ENCODE measurements at places on chromosomes 3 and 15.

DNA sequence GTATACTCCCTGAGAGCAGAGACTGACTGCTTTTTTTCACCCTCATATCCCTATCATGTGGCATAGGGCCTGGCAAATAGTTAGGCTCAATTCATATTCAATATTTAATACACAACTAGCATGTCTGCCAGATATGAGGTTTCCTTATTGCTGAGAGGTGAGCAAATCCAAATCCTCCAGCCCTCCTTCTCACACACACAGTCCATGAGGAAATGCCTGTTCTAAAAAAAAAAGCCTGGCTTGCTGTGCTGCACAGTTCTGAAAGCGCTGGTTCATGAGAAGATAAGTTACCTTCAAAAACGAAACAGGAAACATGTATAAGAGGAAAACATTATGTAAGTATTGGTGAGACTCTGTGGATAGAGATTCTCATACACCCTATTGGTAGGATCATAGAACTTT lies 15.5 kb upstream of the ACAP2 start:
- peak; percentile 40 for DNase-seq

GRCh38 chr3:42035816-42036482 lies 55.2 kb upstream of the TRAK1 start:
- DNase-seq: no peak

DNA sequence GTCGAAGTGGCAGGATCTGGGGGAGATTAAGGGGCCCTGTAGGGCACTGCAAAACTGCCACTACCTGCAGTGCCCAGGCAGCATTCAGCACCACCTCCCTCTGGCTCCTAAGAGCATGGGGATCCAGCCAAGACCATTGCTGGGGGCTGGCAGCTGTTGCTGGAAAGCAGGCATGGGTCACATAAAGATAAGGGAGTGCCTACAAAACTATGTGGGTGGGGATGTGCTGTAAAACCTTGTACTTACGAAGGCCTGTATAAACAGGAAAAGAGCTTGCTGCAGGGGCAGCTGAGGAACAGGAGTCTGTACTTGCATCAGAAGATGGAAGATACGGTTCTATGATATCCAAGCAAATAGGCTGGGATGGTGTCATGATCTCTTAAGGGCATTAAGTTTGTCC lies 27.1 kb downstream of the IL20RB start:
- DNase-seq: no peak

GRCh38 chr3:188000361-188000861 lies 153.5 kb upstream of the LPP start:
- peak; percentile 32 for DNase-seq

DNA sequence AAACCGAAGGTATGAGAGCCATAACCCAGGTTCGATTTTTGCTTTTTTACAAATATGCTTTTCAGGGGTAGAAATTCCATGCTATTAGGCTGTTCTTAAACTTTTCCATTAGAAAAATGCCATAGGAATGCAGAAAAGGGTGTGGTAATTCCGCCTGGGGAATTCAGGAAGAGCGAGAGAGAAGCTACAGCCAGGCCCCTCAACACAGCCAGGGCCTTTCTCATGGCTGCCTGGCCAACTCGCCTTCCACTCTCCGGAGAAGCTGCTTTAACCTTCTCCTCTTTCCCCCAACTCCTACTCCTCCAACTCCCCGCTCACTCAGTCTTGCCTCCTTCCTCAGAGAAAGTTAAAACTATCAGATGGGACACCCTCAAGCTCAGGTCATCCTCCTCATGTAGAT lies 9.1 kb upstream of the TICRR start:
- DNase-seq: no peak

- no peak for DNase-seq
Measured at GRCh38 chr15:69217381-69217780, 56.9 kb downstream of the GLCE start.

DNA sequence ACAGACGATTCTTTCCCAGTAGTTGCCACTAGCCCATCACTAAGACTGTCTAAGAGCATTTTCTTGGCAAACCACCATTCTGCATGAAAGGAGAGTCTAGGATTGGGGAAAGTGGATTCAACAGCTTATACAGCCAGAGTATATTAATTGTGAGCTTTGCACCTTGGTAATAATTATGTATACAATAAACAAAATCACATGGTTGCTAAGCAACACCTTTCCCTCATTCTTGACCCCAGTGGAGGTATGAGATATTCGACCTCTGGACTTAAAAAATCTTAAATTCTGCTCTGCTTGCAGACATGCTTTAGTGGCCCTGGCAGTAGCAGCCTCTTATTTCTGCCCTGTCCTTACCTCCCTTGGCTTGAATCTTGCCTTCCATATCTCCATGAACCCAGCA lies 73.1 kb downstream of the PPP2R3A start:
- DNase-seq: no peak

DNA sequence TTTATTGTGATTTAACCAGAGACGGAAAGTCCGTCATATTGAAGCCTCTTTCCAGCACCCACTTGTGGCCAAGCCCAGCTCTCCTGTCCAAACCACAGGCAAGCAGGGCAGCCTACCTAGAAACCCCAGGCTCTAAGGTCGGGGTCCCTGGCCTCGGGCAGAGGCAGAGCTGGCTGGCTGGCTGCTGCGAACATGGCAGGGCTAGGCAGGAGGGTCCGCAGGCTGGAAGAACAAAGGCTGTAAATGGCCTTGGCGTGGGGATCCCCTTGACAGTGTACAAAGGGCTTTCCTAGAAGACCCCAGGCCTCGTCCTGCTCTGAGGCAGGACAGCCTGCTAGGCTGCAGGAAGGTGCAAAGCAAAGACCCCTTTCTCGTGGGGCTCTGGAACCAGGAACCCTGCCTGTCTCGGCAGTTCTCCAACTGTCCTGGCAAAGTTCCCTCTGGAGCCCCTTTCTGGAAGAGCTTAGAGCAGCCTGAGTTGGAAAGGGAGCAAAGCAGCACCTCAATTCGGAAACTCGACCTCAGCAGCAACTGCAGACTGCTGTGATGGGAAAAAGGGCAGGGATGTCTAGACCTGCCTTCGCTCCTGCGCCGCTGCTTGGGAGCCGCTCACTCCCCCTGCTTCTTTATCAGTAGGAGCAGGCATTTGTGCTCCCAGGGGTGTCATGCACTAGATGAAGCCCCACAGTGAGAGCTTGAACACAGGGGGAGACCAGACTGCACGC lies 8.5 kb downstream of the CALML4 start:
- no peak for DNase-seq

DNA sequence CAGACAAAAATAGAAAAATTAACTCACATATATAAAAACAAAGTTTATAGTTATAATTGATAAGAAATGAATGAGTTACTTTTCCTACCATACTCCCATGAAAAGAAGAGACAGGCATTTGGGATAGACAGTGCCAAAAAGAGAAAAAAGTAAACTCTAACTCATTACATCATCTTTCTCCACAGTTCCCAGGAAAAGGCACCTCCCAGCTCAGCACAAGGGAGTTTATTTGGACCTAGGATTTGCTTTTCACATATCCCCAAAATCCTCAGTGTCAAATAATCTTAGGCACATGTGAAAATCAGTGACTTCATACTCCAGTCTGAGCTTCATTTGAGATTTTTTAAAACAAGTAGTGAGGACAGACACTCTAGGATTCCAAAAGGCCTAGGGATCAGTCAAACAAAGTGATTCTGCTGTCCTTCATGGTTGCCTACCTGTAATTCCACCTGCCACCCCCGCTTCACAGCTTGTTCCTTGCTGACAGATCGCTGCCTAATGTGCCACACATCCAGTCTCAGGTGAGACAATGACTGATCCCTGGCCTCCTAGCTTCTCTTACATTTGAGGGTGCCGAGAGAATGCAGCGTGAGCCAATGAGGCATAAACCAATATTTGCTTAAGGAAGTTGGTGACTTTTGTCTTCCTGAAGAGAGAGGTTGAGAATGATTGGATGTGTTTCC lies 573.7 kb downstream of the TBL1XR1 start:
- no peak for DNase-seq

DNA sequence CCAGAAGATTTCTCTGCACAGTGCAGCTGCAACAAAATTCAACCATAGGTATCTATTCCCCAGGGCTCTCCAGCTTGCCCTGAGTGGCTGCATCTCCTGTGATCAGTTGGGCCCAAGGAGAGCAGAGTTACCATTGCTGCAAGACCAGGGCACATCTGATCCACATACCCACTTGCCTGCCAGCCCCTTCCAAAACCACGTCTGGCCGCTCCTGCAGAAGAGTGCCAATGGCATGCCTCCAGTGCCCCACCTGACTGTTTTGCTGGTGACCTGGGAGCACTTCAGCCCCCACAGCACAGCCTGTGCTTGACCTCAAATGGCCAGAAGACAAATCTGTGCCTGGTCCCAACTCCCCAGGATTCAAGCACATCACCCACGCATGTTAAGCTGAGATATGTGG lies 526.1 kb upstream of the GBE1 start:
- no peak for DNase-seq

DNA sequence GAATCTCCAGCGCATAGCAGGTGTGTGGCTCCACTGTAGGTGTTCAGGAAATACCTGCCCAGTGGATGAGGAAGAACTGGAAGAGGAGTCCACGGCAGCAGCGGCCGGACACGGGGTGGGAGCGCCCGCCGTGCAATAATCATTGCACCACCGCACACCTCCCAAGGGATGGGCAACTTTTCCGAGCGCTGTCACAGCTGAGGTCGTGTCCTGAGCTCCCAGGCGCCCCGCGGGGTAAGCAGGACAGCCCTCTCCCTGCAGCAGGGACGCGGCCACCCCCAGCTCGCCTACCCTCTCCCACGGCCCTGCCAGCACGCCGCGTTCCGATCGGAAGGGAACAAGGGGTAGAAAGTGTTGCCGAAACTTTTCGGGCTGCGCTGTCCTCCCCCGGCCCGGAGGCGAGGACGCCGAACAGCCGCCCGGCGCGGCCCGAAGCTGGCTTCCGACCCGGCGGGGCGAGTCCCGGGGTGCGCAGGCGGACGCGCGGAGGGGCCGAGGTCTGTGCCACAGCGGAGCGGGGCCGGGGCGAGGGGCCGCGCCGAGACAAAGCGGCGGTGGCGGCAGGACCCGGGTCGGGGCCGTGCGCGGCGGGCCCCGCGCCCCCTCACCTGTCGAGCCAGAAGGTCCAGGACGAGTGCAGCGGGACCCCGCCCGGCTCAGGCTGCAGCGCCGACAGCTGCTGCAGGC lies 475 bp downstream of the EIF4E3 start:
- DNase-seq: no peak

DNA sequence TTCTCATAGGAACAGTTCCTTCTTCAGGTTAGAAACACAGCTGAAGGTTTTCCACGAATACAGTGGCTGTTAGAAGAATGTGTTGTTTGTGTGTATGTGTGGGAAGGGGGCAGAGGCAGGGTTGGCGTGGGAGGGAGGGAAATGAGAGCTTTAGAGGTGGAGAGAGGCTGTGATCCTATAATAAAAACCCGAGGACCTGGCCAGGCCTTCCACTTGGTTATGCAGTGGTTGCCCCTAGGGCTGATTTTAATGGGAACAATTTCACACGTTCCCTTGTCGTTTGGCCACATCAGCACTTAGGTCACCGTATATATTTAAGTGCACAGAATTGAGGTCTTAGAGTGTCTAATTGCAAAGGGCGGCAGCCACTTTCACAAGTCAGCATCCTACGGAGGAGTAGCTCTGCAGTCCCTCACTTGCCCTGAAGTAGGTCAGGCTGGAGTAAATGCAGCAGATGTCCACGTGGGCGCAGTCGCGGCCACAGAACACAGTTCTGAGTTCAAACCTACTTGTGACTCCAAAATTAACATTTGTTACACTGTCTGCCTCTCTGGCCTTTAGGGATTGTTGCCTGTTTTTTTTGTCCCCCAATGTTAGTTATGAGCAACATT lies 85.6 kb downstream of the PDCD6IP start:
- DNase-seq: no peak

GRCh38 chr3:36864180-36865053 lies 80.4 kb downstream of the TRANK1 start:
- no peak for DNase-seq

DNA sequence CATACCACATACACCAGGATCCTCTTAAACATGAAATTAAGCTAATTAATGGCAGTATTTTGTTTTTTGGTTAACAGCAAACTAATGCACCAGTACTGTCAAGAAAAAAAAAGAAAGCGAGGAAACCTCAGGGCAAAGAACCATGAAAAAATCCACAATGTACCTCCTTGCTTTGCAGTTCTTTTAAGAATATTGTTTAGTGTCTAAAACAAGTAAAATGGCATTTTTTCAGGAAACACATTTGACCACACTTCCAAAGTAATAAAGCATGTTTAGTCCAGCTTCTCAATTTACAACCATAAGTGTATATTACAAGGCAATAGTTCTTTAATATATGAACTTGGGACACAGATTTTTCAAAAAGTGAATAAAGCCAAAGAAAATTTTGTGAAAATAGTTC lies 26.6 kb downstream of the AAGAB start:
- no peak for DNase-seq

DNA sequence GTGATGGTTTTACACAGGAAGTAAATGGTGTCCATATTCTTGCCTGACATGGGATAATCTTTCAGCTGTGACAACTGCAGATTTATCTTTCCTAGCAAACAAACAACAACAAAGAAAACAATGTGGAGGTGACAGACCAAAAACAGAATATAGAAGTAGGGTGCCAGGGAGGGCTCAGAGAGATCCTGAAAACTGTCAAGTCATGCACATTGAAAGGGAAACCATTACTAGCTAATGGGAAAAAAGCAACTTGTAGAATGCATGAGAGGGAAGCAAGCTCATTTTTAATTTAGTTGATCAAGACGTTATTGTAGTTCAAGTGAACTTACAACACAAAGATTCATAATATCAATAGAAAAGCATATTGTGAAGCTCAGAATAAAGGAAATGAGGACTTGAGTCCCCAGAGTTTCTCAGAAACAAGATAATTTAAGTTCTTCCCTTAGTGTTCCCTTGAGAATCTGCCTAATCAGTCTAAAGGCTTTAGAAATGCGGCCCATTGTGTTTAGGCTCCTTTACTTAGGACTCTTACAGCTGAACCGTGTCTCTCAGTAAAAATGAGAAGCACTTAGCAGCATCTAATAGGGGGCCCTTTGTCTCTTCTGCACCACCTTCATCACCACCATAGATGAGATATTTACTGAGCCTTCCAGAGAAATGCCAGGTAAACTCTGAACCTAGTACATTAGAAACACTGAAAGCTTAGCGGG lies 115.6 kb upstream of the CADPS start:
- no peak for DNase-seq

DNA sequence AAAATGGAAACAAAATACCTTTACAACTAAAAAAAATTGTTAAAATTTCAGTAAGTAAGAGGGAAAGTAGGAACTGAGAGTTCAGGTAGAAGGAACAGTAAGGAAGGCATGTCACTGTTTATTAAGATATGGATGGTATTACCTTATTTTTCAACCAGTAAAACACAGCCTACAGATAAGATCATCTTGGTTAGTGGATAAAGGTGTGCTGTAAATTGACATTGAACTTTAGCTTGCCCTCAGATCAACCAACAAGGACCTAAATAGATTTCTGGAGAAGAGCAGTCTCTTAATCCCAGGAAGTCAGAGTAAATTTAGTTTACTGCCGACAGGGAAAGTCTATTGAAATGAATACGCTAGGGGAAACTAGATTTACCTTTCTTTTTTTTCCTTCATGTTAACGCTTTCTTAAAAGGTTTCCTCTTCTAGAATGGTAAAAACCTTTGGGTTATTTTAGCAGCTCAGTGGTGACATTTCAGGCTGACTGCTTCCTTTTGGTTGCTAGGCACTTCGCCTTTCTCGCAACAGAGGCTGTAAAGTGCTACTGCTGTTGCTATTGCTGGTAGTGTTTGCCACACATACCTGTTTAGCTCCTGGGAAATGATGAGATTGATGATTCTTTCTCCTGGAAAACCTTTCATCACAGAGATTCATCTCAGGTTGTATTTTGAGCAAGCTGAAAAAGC lies 12.9 kb downstream of the DZIP3 start:
- DNase-seq: peak; percentile 75

Measured in CD4-positive, alpha-beta T cell treated with Interleukin-4 for 4 hours (primary cell).